ENCODE measurements at places on chromosomes 6 and 20. TPM values are rescaled to one million over a fixed set of nuclear protein-coding genes. Genes with fewer than 3 reads are reported as not detected.

DNA sequence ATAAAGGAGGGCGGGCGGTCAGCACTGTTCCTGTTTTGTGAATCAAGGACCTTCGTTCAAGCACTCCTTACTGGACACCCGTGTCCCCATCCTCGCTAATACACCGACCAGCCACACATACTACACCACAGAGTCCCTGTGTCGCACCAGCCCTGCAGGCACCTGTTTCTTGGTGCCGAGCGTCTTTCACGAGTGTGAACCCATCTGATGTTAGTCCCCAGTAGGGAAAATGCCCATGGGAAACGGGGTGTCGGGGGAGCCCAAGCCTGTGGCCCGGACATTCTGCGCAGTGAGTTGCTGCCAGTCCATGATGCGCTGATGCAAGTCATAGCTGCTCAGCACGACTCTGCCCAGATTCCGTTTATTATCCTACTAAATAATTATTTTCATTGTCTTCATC lies 74.7 kb downstream of the TTLL2 start:
- DNase-seq = no peak

HLA-DQB2 gene
- polyA plus RNA-seq = 2.9 TPM

- DNase-seq = no peak
These were observed 300.7 kb downstream of the TENT5A start for GRCh38 chr6:81451787-81452186.

DNA sequence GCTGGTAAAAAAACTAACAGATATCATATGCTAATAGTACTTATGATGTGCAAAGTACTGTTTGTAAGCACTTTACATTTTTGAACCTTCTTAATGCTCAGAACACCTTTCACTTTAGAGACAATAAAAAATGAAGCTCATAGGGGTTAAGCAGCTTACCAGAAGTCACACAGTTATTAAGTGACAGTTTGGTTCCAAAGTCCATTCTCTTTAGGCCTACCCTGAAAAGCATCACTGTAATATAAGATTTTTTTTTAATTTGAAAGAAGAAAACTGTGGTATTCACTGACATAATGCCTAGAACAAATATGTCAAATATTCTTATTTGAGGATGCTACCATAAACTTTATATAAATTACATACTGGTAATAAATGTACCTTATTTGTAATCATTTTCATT lies 127.6 kb upstream of the RUNX2 start:
- DNase-seq = no peak

CTAGE9 gene
- 0.55 TPM for polyA plus RNA-seq

- no peak for DNase-seq
These were observed 9.1 kb upstream of the INSM1 start for GRCh38 chr20:20358801-20359200.

DNA sequence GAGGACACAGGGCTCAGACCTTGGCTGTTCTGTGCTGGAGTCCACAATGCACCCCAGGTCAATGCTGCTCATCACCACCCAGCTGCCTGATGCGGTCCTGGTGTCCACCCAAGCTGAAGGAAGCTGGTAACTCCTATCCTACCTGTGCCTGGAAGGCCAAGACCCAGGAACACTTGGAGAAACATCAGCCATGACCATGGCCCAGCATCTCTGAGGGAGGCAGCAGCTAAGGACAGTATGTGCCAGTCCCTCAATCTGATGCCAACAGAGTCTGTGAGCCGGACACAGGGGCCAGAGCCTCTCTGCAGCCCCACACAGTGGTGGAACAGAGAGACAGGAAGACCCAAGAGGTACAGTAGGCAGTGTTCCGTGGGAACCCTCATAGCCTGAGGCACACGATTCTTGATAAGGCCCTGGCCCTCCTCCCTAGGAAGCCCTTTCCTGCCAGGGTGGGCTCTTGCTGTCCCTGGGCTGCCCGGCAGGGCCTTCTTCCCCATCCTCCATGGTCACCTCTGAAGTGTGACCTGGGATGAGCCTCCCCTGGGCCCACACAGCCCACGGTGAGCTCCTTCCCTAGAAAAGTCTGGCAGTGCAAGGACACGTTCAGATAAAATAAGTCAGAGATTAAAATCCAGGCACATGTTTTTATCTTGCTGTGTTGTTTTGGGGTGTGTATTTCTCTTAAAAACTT lies 170.7 kb downstream of the THBS2 start:
- DNase-seq = no peak

DNA sequence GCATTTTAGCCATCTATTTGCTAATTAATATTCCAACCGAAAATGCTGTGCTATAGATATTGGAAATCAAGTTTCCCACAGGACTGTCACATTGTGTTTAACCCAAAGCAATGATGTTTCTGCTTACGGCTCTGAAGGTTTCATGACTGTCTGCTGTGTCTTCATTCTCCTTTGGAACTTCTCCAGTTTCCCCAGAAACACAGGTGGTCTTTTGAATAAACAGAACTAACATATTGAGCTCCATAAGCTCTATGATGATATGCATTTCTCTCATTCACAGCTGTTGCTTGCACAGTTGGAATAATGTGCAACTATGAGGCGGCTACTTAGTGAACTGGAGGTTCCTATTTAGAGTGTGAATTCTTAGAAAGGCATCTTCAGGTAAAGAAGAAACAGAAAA lies 266.0 kb upstream of the ID4 start:
- no peak for DNase-seq

- peak; percentile 78 for DNase-seq
These were observed 53.5 kb upstream of the SLC2A12 start for GRCh38 chr6:134105940-134106339.

DNA sequence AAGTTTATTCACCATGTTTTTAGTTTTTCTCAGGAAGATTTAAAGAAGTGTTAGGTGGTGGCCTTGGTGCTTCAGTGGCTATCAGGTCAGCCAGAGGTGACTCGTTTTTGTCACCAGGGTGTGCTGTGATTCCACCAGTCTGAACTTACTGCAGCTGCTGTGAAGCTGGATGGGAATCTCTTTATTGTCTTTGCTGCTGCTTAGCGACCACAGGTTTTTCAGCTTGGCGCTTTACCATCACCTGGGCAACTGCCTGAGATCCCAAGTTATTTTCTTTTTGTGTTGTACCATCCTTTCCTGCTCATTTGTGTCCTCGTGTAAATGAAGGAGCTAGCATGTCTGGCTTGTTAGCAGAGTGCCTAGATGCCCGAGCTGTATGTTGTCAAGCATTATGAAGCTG lies 146.9 kb downstream of the MACROD2 start:
- peak; percentile 64 for DNase-seq

GRCh38 chr6:137471986-137472385 lies 22.2 kb downstream of the OLIG3 start:
- DNase-seq = no peak

DNA sequence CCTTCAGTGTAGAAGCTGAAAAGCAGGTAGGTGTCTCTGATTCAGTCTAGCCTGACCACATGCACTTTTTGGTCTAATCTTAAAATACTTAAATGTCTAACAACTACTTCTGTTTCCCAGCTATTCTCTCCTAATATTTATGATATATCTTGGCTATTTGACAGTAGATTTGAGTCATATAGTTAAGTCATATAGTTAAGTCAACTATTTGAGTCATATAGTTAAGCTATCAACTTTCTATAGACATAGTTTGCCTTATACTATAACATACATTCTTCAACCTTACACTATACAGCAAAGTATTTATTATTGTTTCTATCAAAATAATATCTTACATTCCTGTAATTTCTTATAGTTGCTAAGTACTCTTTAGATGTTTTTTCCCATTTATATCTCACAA lies 110.9 kb downstream of the GMDS start:
- DNase-seq = no peak

ZKSCAN8 gene
- polyA plus RNA-seq = 53.5 TPM

DNA sequence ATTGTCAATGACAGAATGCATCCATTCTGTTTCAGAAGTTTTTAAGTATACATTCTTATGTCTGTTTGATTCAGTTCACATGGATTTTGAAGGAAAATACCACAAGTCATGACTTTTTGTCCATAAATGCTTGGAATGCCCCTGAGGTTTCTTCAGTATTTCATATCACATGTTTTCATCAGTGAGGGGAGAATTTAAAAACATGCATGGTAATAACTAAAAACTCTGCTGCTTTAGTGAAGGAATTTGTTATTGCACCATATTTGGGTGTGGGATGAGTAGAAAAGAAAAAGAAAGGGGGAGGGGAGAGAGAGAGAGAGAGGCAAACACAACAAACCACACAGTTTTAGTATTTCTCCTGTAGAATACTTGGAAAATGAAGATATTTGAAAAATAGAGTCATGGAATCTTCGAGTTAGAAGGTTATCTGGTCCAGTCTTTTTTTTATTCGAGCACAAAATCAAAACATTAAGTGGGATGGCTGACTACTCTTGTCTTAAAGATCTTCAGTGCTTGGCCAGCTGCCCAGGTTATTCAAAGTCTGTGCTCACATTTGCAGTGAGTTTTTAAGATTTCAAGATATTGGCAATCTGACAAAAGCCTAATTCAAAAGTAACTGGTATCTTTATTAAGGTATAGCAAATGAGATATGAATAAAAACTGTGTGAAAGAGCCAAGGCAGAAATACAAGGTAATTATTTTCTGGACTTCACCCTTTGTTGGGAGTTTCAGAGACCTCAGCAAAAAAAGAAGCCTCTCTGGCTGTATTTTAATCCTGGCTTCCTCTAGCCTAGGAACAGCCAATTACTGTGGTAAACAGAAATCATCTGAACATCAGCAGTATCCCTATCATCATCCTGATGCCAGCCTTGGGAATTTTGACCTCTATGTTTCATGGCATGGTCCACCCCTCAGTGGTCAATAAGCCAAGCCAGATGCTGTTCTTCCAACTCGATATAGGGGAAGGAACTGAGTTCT lies 687.9 kb upstream of the CITED2 start:
- DNase-seq = peak; percentile 19

MYMX gene
- 0.62 TPM for polyA plus RNA-seq

GRCh38 chr6:47414423-47415167 lies 63.0 kb upstream of the CD2AP start:
- DNase-seq = peak; percentile 52

GRCh38 chr20:46809706-46810360 lies 84.8 kb upstream of the EYA2 start:
- DNase-seq = no peak

DNA sequence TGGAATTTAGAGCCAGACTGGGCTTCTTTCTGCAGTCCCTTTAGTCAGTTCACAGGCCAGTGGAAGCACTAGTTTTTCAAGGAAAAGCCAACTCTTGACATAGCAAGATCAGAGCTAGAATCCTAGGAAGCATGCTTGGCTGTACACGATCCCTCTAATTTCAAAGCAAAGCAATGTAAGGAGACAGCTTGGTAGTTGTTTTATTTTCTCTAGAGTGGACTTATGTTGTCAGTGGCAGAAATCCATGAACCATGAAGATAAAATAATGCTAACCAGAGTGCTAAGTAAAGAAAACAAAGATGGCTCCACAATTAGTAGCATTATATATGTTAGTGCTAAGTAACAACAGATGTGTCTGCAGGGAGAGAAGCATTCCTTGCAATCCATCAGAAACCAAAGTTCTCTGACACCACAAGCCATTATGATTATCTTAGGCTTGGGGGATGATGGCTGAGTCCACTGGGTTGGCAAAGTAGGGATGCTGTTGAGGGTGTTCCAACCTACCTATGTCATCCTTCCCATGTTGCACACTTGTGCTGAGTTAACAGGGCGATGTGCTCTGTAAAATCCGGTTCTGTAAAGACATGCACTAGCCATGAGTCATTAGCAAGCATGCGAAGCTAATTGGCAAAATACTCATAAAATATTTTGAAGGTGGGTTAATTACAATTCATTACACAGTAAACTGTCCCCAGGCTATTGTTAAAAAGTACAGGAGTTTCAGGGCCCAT lies 115.2 kb downstream of the BMP2 start:
- no peak for DNase-seq

OR2H2 gene
- 0.20 TPM for polyA plus RNA-seq

- DNase-seq = no peak
These were observed 79.0 kb downstream of the IPCEF1 start for GRCh38 chr6:154277629-154278017.

Data from left kidney (tissue), 8 donors.